DMS153 (cell line): ENCODE measurements at places on chromosomes 12 and 14.

DNA sequence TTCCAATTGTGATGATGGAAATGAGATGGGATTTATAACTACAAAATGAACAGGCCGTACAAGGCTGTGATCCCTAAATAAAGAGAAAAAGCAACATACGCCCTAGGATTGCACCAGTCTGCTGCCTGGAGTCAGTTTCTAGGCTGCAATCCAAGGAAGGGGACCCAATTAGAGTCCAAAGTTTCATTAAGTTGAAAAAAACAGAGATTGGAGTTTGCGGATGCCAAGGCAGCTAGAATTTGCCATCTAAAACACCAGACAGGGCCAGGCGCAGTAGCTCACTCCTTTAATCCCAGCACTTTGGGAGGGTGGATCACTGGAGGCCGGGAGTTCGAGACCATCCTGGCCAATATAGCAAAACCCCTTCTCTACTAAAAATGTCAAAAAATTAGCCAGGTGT is 661.0 kb downstream of the RPS29 start:
- DNase-seq, result no peak

DNA sequence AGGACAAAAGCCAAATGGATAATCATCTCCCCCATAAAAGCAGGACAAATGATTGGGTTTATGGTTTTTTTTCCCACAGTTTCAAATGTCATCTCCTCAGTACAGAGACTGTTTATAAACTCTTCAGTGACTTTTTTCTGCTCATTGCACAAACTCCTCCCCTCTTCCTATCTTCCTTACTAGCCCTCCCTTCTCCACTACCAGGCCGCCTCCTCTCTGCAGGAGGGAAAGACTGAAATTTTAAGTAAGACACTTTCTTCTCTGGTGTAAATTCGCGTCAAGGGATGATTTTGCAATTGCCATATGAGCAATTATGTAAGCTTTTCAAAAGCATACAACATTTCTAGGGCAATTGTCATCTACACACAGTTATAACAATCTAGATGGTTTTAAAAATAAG is 37.0 kb downstream of the BTG1 start:
- no peak for DNase-seq

DNA sequence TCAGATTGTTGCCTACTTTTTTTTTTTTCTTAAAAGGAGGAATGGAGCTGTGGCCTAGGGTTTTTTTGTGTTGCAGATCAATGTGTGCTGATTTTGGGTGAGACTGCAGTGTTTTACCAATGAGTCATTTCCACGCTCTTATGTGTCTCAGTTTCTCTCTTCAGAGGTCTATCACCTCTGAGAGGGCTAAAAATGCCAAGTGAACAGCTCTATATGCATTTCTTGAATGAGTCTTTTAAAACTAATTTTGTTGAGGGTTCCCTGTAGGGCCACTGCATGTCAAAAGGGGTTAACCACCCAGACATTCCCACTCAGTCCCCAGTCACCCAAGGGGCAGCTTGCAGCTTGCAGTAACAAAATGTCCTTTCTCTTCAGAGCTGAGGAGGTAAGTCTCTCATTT is 24.3 kb upstream of the GLIPR1L2 start:
- DNase-seq, result no peak

DNA sequence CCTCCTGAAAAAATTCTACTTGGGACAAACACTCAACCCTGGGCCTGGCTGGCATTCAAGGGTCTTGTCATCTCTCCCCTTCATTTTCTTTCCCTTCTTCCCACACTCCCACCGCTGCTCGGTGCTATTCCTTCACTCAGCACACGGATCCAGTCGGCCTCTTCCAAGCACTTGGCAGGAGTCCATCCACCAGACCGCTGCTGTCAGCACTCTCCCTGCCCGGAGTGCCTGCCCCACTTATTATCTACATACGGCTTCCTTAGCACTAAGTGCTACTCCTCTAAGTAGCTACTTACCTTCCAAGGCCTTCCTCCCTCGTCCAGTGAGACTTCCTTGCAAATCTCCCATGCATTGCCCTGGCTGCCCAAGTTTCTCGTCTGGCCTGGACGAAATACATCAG is 29.8 kb downstream of the CALM1 start:
- DNase-seq, result no peak

- no peak for DNase-seq
Measured at GRCh38 chr14:100591453-100592371, 4.5 kb upstream of the BEGAIN start.

- no peak for DNase-seq
Measured at GRCh38 chr14:95314609-95315008, 5.1 kb downstream of the CLMN start.

DNA sequence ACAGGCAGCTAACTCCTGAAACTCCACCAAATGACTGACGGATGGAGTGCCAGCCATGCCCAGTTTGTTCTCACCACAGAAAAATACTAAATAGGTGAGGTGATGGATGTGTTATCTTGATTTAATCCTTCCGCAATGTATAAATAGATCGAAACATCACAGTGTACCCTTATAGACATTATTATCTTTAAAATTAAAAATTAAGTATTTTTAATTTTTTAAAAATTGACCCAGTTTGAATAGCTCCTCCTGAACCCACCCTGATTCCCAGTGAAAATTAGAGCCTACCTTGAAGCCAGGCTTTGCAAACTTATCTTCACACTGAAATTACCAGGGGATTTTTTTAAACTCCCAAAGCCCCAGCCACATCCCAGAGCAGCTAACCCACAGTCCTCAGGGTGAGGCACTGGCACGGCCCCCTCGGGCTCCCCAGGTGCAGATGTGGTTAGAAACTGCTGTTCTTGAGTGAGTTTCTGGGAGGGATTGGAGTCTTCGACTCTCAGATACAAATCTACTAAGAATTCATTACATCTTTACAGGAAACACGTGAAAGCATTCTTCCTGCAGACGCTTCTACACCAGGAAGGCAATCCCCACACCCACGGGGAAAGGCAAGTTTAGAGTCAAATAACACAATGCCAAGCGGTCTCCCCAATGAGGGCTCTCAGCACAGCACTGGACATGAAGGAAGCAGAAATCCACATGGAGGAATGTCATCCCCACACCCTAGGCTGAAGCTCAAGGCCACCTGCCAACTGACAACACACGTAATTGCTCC is 126.4 kb downstream of the RIMBP2 start:
- DNase-seq, result no peak

DNA sequence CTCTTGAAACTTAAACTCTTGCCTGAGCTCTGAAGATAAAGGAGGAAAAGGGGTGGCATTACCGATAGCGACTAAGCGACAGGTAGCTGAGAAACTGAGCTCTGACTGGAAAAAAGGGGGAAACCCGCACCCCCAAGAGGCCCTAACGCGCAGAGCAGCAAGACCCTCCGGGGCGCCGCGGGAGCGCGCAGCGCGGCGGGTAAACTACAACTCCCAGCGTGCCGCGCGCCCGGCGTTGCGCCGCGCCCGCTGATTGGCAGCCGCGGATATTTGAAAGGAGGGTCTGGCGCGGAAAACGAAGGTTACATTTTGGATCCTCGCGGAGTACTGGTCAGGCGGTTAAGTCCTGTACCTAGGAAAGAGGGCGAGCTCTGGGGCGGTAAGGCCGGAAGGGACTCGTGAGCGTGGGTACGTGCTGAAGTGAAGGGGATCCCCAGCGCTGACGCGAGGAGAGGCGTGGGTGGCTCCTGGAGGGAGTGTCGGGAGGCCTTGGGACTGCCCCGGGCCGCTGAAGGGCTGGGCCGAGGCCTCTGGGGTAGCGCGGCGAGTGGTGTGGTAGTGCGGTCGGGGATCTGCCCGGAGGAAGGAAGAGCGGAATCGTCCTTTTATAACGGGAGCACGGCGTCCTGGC is at the start of gene ESPL1:
Gene ESPL1 (plus strand): TSS at position 301 of the 631 bp plus-strand sequence. CDS start 468 bp downstream, outside the sequence.
- peak; percentile 34 for DNase-seq

DNA sequence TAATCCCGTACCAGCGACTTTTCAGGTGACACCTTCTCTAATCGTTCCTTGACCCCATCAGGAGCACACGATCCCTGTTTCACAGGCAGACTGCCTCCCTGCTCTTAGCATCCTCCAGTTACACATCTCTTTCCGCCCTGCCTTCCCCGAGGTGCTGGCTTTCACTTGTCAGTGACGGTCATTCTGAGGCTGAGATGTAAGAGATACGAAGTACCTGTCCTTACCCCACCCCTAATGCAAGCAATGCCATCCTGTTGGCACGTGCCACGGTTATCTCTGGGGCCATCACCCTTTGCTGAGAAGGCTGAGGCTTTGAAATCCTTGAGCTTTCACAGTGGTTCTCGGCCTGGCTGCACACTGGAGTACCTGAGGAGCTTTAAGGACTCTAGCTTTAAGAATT is 24.4 kb downstream of the B4GALNT3 start:
- DNase-seq, result no peak

GRCh38 chr12:80714846-80715245 is 1.9 kb upstream of the MYF5 start:
- DNase-seq, result no peak

GRCh38 chr12:116280595-116281290 is 3.2 kb upstream of the MED13L start:
- DNase-seq, result no peak

GRCh38 chr12:79020106-79020505 is 155.5 kb downstream of the SYT1 start:
- no peak for DNase-seq

- no peak for DNase-seq
Measured at GRCh38 chr14:72754949-72755348, 139.0 kb downstream of the DPF3 start.

DNA sequence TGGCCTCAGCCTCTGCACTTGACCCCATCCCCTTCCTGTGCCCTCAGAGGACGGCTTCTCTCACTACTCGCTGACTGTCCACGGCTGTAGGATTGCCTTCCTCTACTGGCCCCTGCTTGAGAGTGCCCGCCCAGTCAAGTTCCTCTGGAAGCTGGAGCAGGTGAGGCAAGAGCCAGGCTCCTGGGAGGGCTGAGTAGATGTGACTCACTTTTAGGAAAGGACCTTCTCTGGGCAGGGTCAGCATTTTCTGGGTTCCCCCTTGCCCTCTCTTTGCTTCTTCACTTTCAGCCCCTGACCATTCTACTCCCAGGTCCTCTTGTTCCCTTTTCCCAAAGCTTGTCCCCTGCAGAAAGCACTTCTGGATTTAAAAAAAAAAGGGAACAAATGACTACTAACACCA is 7.7 kb downstream of the CLSTN3 start:
- DNase-seq, result no peak

- no peak for DNase-seq
Measured at GRCh38 chr14:58920230-58920629, 268.2 kb upstream of the DAAM1 start.

DNA sequence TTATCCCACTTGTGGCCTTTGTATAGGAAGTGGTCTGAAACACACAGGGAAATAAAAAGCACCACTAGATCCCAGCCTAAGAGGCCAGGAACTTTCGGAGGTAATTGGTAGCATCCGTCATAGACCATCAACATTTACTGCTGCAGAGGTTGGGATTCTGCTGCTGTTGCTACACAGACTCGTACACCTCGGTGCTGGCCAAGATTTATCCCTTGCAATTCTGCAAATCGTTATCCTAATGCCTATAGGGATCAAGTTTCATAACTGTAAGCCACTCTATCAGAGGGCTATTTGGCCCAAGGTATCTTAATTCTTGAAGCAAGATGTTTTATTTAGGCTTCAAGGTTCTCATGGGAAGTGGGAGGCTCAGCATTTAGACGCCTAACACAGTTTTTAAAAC is 913.6 kb downstream of the GALC start:
- DNase-seq, result no peak

DNA sequence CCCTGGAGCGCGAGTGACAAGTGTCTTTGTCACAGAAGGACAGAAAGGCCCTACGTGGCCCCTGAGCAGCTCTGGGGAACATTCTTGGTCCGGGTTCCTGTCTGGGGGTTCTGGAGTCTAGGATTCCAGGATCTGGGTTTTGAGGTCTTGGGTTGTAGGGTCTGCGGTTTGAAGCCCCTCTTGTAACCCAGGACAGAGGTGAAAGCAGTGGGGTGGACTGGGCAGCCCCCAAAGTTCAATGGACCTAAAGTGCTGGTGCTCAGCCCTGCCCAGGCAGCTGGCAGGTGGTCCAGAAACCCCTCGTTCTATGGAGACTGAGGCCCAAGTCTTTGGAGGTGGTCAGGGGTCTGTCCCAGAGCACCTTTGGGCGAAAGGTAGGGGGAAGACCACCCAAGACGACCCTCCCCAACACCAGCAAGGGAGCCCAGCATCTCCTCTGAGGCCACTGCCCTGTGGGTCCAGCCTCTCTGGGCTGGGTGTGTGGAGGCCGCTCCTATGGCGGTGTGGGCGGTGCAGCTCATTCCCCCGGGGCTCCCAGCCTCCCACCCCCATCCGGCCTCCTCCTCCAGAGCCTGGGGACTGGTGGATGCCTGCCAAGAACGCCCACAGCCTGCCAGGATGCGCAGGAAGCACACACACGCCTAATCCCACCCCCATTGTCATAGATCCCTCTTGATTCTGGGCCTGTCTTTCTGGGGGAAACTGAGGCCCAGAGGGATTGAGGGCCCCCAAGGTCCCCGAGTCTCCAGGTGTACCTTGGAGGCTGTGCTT is 30.2 kb upstream of the ANKRD9 start:
- peak; percentile 62 for DNase-seq

GRCh38 chr12:7060353-7060954 is at the start of gene C1S:
TSS of gene C1S (plus strand) at chr12:7060718. CDS start at chr12:7061913, 1,195 bp downstream.
- DNase-seq, result no peak

- DNase-seq, result no peak
Measured at GRCh38 chr14:81137316-81137715, 83.4 kb downstream of the GTF2A1 start.

DNA sequence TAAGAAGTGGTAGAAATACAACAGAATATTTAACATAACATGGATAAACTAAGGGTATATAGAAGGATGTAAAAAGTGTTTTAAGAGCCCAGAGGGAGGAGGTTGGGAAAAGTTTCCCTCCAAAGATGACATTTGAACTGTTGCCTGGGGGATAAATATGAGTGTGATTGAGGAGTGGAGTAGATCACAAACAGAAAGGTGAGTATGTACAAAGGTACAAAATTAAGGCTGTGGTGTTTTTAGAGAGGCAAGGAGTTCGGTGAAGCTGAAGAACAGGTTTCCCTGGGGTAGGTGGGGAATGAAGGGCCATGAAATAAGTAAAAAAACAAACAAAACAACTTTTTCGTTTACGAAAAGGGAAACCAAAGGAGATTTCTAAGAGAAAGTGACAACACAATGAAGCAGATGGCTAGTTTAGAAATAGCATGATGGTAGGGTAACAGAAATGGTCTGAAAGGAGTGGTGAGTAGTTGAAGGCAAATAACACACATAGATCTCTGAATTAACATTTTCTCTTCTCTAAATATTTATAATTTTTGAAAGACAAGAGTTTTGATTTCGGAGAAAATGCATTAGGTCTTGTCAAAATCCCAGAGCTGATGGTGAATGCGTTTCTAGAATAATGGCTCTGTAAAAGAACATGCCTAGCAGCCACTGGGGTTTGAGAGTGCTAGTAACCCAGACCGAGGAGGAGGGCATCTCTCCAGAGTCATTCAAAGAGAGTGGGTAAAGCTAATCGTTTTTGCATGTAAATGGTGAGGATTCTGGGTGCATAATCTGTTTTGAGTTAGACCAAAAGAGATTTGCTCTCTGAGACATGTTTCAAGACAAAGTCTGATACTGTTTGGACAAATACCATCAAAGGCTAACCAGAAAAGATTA is 240.4 kb upstream of the DCN start:
- DNase-seq, result no peak

GRCh38 chr12:92866418-92866817 is 62.7 kb downstream of the EEA1 start:
- DNase-seq, result no peak

GRCh38 chr12:123077298-123078119 is 73.4 kb downstream of the PITPNM2 start:
- no peak for DNase-seq

GRCh38 chr12:113067987-113068935 is 11.7 kb downstream of the DTX1 start:
- DNase-seq, result no peak

- DNase-seq, result no peak
Measured at GRCh38 chr12:90987520-90987919, 17.3 kb downstream of the EPYC start.

GRCh38 chr12:25740617-25741016 is 187.5 kb upstream of the LMNTD1 start:
- DNase-seq, result no peak
